Skeletal muscle cell (primary cell): ENCODE measurements at places on chromosomes 5 and 9.

DNA sequence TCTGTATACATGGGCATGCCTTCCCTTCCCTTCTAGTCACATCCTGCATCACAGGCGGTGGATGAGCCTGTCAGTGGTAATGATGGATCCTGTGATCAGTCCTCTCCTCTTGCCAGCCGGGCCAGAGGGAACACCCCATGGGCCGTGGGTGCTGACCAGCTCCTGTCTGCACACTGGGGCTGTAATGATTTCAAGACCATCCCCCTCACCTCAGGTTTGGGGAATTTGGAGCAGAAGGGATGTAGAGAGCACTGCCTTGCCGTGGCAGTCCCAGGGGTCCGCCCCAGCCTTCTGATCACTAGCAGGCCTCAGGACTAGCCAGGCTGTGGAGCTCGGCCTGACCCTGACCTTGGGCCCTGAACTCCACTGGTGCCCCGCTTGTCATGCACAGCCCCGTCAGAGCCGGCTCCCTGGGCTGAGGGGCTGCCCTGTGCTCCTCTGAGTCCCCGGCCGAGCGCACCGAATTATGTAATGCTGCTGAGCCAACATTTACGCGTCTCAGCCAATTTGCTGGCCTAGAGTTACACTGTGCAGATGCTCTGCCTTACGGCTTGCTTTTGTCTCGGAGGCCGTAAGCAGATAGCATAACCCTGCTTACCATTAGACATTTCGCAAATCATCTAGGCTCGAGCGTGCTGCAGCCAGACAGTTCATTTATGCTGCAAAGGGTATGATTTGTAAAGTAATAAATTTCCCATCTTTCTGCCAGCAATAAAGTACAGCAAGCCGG is 155.3 kb downstream of the MACROH2A1 start:
- no peak for DNase-seq

DNA sequence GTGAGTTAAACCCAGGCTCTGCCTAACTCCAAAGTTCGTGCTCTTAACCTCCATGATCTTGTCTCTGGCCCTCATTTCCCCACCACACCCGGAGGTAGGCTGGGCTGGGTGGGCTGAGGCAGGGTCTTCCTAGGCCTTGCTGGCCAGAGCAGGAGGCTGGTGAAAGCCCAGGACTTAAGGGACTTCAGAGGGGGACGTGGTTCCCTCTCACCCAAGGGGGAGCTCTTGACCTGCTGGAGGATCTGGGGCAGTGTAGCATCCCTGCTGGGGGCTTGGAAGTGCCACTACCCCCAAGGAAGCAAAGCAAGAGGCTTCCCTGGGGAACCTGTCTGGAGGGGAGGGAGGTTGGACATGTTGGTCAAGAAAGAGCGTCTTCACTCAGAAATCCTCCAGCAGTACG is 14.7 kb downstream of the PITX1 start:
- no peak for DNase-seq

DNA sequence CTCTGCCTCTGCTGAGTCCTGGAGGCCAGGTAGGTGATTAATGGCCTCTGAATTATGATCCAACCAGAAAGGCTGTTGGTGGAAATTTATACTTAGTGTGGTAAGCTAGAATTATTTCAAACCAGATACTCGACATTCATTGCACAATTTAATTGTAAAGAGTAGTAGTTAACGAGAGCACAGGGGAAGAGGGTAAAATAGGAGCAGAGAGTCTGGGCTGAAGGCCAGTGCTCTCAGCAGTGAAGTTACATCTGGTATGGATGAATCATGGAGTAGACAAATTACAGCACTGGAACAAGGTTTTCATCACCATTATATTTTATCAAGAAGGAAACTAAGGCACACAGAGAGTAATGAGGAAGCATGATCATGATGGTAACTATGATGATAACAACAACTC is 92.5 kb downstream of the TLR4 start:
- peak; percentile 34 for DNase-seq

DNA sequence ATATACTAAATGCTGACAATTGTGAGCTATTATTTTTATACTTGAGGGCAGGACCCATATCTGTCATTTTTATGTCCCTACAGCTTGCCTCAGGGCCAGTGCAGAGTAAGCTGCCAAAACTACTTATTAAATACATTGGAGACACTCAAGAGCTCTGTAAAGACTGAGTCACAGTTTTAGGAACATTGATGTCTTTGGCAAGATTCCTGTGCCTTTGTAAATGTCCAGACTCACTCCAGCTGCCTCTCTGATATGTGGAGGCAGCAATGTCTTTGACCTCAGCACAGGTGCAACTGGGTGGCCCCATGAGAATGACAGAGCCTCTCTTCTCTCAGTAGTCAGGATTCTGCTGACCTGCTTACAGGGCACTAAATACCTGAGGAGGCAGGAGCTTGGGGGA is 363.2 kb downstream of the OSTF1 start:
- no peak for DNase-seq

DNA sequence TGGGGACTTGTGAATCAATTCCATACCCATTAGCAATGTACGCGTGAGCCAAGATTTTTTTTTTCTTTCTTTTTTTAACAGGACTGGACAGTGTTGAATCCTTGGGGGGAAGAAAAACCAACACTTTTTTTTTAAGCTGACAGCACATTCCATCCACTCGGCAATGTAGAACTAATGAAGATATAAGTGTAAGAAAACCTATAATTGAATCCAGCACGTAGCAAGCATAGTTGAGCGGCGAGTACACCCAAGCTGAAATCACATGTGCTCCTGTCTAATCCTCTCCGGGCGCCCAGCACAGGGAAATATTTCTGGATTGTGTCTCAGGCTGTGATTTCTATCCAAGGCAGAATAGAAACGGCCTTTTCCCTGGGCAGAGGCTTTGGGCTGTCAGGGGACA is 118.2 kb downstream of the BOD1 start:
- peak; percentile 48 for DNase-seq

GRCh38 chr9:83330207-83331196 is 207.7 kb downstream of the FRMD3 start:
- DNase-seq: no peak

DNA sequence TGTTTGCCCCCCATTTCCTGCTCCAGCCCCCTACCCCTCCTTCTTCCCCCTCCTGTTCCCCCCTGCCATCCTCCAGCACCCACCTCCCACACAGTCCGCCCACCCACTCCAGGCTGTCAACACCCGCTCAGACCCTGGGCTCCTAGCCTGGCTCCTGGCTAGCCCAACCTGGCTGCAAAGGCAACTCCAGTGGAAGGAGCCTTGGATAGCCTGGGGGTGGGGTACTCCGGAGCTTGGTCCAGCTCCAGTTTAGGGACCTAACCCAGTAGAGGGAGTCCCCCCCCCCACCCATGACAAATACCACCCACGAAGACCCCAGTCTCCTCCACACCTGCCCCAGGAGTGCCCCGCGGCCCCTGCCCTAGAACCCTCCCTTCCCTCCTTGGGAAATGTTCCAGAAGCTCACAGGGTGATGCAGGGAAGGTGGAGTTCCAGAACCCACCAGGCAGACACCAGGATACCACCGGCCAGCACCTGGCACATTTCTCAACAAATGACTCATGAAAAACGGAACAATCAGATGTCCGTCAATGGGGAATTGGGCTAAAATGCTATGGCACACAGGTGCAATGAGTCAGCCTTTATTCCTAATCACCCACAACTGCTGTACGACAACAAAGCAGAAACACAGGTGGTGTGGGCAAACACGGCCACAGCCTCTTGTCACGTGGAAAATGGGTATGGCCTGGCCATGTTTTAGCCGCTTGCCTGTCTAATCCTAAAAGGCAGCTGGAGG is 901 bp upstream of the SLC12A7 start:
- peak; percentile 18 for DNase-seq

GRCh38 chr9:91805031-91805430 is 145.0 kb downstream of the ROR2 start:
- DNase-seq: no peak

DNA sequence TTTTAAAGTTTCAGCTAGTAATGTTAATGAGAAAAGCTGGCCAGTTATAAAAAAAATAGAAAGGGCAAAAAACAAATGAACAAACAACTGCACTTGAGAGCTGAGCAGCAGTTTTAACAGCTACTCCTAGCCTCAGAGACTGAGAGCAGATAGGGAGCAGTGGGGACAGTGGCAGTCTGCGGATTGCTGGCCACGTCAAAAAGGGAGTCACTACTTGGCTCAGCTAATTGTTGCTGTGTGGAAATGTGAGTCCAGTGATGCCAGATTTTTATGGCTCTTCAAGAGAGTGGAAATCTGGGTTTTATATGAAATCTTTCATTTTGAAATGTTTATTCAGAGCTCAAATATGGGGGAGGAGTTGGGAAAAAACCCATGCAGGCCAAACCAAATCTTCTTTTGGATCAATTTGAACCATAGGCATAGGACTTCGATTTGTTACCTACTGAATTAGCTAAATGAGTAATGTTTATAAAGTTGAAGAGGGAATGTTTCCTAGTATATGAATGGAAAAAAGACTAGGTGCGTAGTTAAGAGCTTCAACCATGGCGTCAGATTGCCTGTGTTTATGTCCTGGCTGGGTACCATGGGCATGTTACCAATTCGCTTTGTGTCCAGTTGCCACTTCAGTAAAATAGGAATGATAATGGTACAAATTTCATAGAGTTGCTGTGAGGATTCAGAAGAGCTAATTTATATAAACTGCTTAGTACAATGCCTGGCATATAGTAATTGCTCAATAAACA is 102.1 kb downstream of the PAM start:
- DNase-seq: no peak

DNA sequence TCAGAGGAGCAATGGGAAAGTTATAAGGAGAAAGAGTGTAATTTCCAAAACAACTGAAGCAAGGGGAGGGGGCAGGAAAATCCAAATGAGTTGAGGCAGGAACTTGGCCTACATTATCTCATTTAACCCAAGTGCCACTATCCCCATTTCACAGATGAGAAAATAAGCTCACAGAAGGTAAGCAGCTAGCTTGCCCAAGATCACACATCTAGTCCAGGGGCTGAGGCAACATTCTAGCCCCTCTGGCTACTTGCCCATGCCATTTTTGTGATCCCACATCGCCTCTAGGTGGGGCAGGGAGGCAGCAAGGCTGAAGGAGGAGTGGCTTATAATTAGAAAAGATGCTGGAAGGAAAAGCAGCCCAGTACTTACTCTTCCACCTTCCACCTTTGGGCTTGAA is 2.6 kb upstream of the PSIP1 start:
- DNase-seq: no peak

DNA sequence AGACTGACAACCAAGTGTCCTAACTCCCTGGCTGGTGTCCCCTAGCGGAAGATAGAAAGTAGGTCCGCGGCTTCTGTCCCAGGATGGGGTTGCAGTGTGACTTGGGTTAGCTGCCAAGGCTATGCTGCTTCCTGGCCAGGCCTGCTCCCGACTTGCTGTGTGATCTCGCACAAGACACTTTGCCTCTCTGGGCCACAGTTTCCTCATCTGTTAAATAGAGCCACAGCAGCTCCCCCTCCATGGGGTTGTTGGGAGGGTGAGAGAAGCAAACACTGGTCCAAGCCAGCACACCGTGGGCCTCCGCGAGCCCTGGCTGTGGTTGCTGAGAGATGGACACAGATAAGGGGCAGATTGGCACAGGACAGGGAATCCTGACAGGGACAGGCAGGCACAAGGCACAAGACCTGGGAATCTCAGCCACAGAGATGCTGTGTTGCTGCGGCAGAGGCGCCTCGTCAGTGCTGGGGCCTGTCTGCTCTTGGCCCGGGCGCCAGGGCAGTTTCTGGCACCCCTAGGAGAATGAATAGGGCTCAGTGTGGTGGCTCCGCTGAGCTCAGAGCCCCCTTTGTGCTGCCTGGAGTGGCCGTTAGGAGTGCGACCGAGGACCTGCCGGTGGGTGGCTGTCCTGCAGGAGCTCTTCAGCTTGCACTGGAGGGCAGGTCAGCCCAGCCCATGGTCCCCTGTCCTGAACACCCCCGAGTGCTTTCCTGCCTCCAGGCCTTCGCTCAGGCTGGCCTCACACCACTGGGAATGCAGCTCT is 1.8 kb upstream of the SH2D3C start:
- no peak for DNase-seq

DNA sequence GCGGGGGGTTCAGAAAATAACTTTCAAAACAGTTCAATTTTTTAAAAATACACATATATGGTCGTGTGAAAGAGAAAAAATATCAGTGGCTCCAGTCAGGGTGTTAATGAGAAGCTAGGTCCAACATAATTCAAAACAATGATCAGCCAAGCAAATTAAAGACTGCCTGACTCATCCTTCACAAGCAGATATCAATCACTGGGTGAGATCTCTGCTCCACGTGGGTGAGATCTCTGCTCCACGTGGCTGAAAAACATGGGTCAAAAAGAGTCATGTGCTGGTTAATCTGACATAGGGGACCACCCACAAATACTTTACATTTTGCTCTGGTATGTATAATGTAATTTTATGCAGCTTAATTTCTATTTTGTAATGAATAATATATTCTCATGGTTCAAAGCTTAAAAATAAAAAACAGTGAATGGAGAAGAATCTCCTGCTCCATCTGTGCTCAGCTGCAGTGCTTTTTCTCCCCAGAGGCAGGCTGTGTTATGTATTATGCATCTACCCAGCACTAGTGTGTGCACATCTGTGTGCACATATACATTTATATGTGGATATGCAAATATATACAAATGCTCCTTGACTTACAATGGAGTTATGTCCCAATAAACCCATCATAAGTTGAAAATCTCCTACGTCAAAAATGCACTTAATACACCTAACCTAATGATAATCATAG is 93.1 kb upstream of the S1PR3 start:
- DNase-seq: no peak

DNA sequence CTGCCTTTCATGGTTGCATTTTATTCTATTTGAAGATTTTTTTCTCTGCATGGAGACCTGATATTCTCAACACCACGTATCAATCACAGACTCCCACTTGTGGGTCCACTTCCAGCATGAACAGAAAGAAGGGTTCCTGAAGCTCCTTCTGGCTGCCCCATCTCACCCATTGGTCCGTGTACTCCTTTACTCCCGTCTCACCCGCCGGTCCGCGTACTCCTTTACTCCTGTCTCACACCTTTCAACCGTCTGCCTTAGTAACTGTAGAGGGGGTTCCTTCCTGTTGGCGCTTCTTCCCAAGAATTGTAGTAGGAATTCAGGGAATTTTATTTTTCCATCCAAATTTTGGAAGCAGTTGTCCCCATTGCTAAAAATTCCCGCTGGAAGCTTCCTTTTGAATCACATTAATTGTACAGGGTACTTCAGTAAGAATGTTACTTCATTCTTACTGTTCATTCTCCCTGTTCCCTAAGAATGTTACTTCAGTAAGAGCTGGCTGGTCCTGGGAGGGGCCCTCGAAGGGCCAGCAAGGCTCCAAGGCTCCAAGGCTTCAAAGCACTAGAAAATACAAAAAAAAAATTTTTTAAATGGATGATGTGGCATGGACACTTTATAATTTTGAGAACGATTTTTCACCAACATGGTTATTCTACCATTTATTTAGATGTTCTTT is 3.9 kb upstream of the LPCAT1 start:
- no peak for DNase-seq

- DNase-seq: no peak
Observed at GRCh38 chr5:39854771-39855410, 430.1 kb upstream of the DAB2 start.

GRCh38 chr5:54637654-54638053 is 120.1 kb downstream of the SNX18 start:
- DNase-seq: no peak

GRCh38 chr9:21686738-21687137 is 115.7 kb upstream of the MTAP start:
- DNase-seq: no peak

- no peak for DNase-seq
Observed at GRCh38 chr9:79242489-79242888, 329.3 kb upstream of the TLE4 start.

- DNase-seq: no peak
Observed at GRCh38 chr5:97044052-97044451, 98.4 kb downstream of the LIX1 start.
